ENCODE measurements at places on chromosomes 2 and 18.
A peak's percentile ranks its signal among the peaks of the same experiment; 100 is the strongest.

GRCh38 chr18:36130039-36130831 is 536 bp downstream of the ELP2 start:
- no peak for DNase-seq

GRCh38 chr2:140033638-140034037 is 1253.4 kb upstream of the NXPH2 start:
- no peak for DNase-seq

DNA sequence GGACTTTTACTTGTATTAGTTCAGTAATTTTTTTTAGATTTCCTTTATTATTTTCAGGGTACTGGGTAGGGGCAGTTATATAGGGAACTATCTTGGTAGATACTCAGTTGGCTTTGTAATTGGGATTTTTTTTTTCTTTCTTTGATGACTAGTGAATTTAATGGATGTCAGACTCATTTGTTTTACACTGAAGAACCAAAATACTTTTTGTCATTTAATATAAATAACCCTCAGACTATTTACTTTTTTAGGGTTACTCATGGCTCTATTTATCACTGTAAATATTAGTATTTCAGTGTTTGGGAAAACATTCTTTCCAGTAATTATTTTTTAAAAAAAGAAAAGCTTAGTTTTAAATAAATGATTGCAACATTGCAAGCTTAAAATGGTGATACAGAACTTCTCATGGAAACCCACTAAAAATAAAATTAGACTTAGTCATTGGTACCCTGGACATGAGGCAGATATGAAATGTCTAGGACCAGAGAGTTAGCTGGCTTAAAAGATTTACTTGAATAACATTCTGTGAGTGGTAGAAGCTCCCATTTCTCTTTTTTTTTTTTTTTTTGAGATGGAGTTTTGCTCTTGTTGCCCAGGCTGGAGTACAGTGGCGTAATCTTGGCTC is 74.4 kb upstream of the CYP20A1 start:
- DNase-seq, result peak; percentile 3

DNA sequence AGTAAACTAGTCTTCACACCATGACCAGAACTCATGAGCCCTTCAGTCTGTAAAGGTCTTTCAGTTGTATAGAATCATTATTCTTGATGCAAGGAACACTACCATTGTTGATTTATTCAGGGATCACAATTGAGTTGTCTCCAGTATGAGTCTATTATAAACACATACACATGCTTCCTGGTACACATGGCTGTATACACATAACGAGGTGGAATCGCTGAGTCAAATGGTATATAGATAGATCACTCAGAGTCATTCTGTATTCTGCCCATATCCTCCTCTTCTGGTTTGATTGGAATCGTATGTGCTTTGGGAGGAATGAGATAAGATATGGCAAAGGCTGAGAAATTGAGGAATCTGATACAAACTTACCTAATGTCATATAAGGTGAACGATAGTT is 216.0 kb downstream of the UBE2E3 start:
- no peak for DNase-seq

GRCh38 chr2:54275541-54275940 is 19.5 kb upstream of the TSPYL6 start:
- no peak for DNase-seq

DNA sequence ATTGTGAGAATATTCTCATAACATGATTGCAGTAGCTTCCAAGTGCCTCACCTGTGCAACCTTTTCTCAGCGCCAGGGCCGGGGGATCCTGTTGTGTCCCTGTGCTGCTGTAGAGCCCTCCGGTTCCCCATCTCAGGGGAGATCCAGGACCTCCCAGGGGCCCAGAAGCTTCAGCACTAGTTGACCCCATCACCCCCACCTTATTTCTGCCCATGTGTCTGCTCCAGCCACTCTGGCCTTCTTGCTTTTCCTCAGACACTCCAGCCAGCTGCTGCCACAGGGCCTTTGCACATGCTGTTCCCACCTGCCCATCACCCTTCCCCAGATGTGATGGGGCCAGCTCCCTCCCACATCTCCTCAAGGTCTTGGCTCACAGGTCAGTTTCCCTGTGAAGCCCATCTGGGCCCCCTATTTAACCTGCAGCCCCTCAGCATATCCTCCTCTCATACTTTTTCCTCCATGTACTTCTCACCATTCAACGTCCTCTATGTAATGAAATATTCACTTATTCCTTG is 226.5 kb downstream of the SEPTIN10 start:
- DNase-seq, result no peak
